ENCODE measurements at places on chromosomes 11 and 22.
A peak's percentile ranks its signal among the peaks of the same experiment; 100 is the strongest.

- DNase-seq = no peak
Measured at GRCh38 chr11:1770061-1770460, 6.3 kb upstream of the CTSD start.

GRCh38 chr22:38524429-38524828 lies 18.3 kb upstream of the DDX17 start:
- DNase-seq = no peak

DNA sequence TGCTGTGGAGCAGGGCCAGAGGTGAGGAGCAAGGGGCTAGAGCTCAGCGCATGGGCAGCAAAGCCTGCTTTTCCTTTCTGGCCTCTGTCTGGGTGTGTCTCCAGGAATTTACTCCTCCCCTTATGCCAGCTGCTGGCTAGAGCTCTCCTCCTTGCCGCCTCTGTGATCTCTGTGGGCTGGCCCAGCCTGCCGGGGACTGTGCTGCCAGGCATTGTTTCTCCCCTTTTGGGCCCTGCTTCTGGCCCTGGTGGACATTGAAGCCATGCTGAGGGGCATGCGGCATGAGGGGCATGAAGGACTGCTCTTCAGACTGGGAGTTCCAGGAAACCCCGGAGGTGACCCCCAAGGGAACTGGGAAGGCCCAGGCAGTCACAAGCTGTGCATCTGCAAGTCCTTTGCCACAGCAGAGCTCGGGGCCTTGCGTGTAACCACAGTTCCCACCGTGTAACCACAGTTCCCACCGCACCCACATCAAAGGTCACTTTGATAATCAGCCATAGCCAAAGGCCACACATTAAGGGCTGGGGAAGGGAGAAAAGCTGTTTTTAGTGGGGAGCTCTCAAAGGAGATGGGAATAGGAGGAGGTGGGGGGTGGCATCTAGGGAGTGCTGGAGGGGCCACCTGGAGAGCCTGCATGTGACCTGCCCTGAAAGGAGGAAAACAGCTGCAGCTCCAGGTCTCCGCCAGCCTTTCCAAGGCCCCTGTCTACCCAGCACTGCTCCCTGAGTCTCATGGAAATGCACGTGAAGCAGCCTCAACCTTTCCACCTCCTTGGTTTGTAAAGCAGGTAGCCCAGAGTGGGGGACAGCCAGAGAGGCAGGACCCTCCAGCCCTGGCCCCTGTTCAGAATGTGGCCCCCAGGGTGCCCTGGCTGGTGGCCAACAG lies 62.3 kb downstream of the PPFIBP2 start:
- DNase-seq = no peak

DNA sequence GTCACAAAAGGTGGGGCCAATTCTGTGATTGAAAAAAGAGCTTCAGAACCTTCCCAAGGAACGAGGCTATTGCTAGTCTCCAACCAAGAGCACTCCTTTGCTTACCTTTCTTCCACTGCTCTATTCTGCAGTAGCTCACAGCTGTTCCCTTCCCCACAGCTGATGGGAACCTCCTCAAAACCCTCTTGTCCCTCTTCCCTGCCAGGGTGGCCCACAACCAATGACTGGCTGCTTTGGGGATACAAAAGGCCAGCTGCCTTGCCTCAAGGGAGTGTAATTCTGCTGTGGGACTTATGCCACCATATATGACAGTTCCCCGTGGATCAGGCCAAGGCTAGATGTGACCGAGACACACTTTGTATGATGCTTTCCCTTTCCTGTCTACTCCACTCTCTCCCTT lies 15.0 kb downstream of the KCNE3 start:
- DNase-seq = no peak

DNA sequence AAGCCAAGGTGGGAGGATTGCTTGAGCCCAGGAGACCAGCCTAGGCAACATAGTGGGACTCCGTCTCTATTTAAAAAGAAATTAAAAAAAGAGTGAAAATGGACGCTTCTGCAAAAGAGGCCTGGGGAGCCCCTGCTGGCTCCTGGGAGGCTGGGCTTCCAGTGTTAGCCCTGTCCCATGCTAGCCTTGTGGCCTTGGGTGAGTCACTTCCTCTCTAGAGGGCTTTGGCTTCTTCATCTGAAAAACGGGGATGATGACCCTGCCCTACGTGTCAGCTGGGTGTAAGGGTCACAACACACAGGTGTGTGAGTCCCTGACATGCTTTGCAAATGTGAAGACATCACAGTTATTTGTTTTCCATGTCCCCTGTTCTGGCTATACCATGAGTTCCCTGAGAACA lies 32.8 kb downstream of the FAM227A start:
- DNase-seq = no peak

DNA sequence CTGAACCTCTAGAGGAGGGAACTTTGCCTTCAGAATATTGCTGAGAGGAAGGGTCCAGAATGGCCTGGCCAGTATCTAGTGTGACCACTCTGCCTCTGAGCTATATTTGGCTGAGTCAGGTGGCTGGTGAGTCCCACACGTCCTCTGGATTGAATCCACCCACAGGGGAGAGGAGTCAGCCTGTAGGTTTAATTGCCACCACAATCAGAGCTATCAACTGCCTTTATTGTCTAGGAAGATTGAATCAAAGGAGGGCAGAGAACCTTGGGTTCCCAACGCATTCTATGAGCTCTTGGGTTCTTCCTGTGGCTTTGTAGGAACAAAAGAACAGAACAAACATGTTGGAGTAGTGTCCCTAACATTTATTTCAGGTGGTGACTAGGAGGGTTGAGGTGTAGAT lies 67.7 kb downstream of the ST3GAL4 start:
- no peak for DNase-seq

DNA sequence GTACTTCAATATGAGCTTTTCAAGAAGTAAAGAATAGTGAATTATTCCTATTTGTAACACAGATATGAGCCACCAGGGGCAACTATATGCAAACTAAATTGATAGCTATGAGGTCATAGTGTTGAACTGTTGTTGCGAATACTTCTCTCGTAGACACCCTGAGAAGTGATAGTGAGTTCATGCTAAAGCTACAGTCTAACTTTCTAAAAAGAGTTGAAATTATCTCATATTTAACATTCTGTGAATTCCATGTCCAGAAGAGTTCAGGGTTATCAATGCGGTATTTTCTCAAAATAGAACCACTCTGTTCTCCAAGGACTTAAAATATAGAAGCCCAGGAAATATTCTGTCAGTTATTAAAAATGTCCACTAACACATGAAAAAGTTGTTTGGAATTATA lies 185.4 kb downstream of the AASDHPPT start:
- DNase-seq = no peak

GRCh38 chr22:34437140-34437539 lies 516.9 kb upstream of the LARGE1 start:
- DNase-seq = no peak

- DNase-seq = no peak
Measured at GRCh38 chr11:62725646-62726045, 1.6 kb downstream of the HNRNPUL2 start.

GRCh38 chr11:125750629-125751028 lies 4.5 kb downstream of the PATE1 start:
- DNase-seq = no peak

DNA sequence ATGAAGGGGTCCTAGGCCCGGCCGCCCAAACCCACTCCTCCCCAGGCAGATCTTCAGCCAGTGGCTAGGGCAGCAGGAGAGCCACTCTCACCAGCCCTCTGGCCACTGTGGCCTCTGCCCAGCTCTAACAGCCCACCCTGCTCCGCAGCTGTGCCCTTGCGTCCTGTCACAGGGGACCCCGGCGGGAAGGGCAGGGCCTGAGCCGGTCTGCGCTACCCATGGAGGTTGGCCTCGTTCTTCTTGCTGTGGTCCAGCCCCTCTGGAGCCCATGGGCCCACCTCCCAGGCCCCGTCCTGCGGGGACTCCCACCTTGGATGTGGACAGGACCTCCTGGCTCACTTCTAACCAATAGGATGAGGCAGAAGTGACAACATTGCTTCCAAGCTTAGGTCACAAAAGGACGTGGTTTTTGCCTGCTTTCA lies 38.3 kb upstream of the TH start:
- no peak for DNase-seq

DNA sequence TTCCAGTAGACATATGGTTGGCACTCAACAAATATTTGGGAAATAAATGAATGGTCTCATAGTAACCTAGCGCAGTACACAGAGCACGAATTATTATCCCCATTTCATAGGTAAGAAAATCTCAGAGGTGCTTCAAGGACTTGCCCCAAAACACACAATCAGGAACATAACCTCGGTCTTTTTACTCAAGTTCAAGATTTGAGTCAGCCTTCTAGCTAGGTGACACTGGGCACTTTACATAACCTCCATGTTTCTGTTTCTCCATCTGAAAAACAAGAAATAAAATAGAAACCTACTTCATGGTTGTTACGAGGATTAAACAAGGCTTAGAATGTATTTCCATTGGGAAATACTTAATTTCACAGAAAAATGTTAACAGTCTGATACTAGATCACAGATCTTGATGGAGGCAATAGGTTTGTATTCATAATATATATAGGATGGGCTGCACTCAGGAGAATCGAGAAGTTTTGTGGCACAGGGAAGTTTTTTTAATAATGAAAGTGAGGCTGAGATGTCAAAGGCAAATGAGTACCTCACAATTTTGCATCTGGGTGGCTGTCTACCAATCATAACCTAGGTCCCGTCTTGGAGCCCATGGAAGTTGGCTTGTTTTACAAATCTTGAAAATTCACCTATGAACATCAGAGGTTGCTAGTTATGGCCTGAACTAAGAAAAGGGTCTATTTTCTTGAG lies 147.4 kb upstream of the ZC3H12C start:
- no peak for DNase-seq

GRCh38 chr11:46114961-46115360 lies 6.3 kb downstream of the PHF21A start:
- DNase-seq = no peak

GRCh38 chr22:17802411-17802810 lies 28.1 kb upstream of the BID start:
- DNase-seq = no peak

GRCh38 chr11:66467034-66467659 lies 442 bp downstream of the PELI3 start:
- no peak for DNase-seq

- DNase-seq = no peak
Measured at GRCh38 chr11:93783765-93784144, 327 bp upstream of the MED17 start.

DNA sequence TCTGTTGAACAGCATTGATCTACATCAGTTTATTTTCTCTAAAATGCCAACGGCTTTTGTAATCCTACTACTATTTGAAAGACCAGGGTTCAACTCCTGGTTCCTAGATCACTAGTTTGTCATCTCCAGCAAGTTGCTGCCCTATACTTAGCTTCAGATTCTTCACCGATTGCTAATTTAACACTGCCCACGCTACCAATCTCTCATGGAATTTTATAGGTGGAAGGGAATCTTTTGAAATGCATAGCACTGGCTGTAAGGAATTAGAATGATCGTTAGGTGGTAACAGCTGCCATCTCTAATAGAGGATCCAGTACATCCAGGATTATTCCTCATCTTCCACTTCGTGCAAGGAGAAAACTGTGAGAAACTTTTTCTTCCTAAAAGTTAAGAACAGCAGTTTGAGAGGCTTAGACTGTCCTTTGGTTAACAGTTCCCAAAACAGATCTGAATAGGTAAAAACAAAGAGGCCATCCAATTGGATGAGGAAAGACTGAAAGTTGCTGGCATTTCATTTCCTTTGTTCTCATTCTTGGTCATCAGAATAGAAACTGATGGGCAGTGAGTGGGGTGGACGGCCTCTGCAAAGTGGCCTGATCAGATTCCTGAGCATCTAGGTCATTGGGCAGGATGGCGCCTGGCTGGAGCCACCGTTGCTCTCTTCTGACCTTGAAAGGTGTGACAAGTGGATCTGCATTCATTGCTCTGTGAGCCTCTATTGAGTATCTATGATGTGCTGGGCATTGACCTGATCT lies 236.3 kb upstream of the SORL1-AS1 start:
- DNase-seq = no peak

- no peak for DNase-seq
Measured at GRCh38 chr11:14230407-14230806, 128.6 kb downstream of the RRAS2 start.

DNA sequence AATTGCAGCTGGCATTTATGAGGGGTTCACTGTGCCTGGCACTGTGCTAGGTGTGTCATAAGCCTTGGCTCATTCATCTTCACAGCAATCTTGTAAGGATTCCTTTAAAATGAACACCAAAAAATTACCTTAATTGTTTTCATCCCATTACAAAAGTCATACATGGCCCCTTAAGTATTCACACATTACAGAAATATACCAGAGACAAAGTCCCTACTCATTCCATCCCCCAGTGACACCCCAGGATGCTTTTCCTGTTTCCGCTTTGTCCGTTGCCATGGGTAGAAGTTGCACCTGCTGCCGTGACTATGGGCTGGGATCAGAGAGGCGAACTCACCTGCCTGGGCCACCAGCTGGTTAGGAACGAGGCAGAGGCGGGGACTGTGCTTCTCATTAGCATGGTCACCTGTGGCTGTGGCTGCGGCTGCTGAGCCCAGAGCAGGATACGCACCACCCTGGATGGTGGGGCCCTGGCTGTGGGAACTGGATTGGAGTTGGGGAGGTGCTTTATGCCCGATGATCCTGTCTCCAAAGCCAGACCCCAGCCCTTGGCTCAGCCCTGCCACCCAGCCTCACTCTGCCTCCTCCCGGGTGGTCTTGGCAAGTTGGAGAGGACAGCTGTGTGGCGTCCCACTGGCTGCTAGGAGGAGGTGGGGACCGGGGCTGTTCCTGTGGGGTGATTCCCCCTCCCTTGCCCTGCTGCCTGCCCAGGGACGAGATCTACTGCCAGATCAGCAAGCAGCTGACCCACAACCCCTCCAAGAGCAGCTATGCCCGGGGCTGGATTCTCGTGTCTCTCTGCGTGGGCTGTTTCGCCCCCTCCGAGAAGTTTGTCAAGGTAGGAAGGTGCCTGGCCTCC lies 60.8 kb downstream of the MYO7A start:
- no peak for DNase-seq

DNA sequence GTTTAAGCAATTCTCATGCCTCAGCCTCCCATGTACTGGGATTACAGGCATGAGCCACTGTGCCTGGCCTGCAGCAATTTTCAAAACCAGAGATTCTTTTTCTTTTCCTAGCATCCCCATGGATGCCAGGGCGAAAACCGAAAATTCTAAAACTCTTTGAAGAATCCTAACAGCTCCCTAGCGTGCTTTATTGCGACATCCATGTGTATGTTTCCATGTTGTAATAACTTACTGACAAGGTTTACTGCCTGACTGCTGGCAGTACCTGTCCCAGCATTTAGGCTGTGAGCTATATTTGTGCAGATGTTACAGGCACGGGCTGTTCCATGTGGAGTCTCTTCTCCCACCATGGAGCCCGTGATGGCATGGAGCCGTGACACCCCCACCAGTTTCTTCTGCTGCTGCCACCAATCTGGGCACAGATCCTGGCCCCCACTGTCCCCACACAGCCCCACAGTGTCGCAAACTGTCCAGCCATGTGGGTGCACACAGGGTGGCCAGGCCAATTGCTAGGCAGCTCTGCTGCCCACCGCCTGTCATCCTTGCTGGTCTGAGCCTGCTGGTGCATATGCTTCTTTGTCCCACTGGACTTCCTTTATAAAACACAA lies 7.1 kb upstream of the TAB1 start:
- DNase-seq = peak; percentile 79

GRCh38 chr11:69022260-69022659 lies 9.2 kb upstream of the MRGPRF start:
- DNase-seq = no peak

GRCh38 chr11:46719048-46719542 lies at the start of gene F2:
Gene F2 (plus strand): TSS chr11:46719213. CDS start chr11:46719236, 23 bp downstream.
- DNase-seq = no peak
